ENCODE measurements at places on chromosomes 1 and 21. TPM values are rescaled to one million over a fixed set of nuclear protein-coding genes. Genes with fewer than 3 reads are reported as not detected.

The SHISAL2A gene
- total RNA-seq: not detected

The PPFIA4 gene
- 2.2 TPM for total RNA-seq

The PROX1 gene
- total RNA-seq: 6.1 TPM

The LRRIQ3 gene
- 2.2 TPM for total RNA-seq

- no peak overlapping the region for H3K4me3 ChIP-seq
- no peak overlapping the region for H3K27ac ChIP-seq
These were observed 34.5 kb downstream of the POFUT2 start for GRCh38 chr21:45253180-45253579.

DNA sequence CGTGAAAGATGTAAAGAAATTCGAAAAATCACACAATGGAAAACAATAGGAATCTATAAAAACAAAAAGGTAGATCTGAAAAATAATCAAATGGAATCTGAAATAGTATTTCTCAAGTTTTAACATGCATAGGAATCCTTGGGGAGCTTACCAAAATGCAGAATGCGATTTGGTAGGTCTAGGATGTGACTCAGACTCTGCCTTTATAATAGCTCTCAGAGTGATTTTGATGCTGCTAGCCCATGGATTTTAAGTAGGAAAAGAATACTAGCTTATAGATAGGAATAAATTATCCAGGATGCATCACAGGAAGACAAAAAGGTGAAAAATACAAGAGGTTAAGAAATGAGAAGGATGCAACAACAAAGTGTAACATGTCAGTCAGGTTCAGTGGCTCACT is 14.1 kb upstream of the RABGGTB start:
- no peak overlapping the region for H3K4me3 ChIP-seq
- no peak for DNase-seq
- no peaks in the 10 kb centered on the region for H3K27me3 ChIP-seq
- no peaks in the 10 kb centered on the region for H3K36me3 ChIP-seq

- H3K27ac ChIP-seq: no peak overlapping the region
- H3K4me1 ChIP-seq: no peaks in the 10 kb centered on the region
- no peaks in the 10 kb centered on the region for H3K27me3 ChIP-seq
These were observed 41.6 kb downstream of the PARP1 start for GRCh38 chr1:226366290-226366689.

DNA sequence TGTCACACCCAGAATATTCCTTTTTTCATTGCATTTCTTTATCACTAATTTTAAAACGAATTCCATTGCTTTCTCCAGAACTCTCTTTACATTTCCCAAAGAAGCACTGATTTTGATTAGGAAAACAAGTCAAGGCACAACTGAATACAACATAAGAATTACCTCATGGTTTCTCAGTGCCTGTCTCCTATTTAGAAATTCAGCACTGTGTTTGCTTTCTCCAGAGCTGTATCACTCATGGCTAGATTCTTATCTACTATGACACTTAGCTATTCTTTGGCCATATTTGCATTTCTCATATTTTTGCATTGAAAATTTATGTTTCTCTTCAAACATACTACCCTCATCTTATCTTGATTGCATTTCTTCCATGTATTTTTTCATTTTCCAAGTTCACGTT is 1402.0 kb downstream of the MRPL39 start:
- no peaks in the 10 kb centered on the region for H3K4me1 ChIP-seq
- H3K36me3 ChIP-seq: no peaks in the 10 kb centered on the region
- no peak overlapping the region for H3K4me3 ChIP-seq
- no peak for DNase-seq
- H3K27ac ChIP-seq: no peak overlapping the region

GRCh38 chr1:206658264-206658980 is 23.1 kb downstream of the DYRK3 start:
- peak; percentile 64 for DNase-seq
- H3K4me3 ChIP-seq: no peak overlapping the region
- no peaks in the 10 kb centered on the region for H3K36me3 ChIP-seq

GRCh38 chr1:155978325-155978972 is at the start of gene ARHGEF2:
ARHGEF2 (minus strand) TSS chr1:155978547; CDS start chr1:155978427, 120 bp downstream.
- peak; percentile 77 for DNase-seq
- H3K27me3 ChIP-seq: no peaks in the 10 kb centered on the region
- peak within 1 kb of the TSS; percentile 88 for H3K27ac ChIP-seq
- no peaks in the 10 kb centered on the region for H3K36me3 ChIP-seq

- no peaks in the 10 kb centered on the region for H3K36me3 ChIP-seq
- H3K27ac ChIP-seq: no peak overlapping the region
- H3K4me1 ChIP-seq: peaks cover 12% of the 10 kb centered on the region
- H3K4me3 ChIP-seq: no peak overlapping the region
These were observed 3.6 kb downstream of the SCNN1D start for GRCh38 chr1:1283821-1284220.

DNA sequence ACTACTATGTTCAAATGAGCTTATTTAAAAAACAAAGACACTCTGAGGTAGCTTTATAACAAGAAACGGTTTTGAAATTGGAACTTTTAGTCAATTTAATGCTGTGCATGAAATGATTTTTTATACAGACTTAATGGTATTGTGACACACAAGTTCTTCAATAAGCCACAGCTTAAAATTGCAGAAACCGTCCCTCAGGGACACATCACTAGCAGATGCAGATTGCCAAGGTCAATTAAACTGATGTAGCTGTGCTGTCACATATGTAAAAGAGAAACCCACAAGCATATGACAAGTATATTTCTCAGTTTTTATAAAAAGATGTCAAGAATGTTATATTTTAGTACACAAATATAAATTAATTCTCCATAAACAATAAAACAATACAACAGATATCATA is 366.9 kb downstream of the DPYD start:
- H3K36me3 ChIP-seq: peaks cover 11% of the 10 kb centered on the region
- no peak overlapping the region for H3K4me3 ChIP-seq
- no peak overlapping the region for H3K27ac ChIP-seq
- no peak for DNase-seq
- H3K4me1 ChIP-seq: no peaks in the 10 kb centered on the region

GRCh38 chr1:3799976-3800685 is 3.8 kb upstream of the LRRC47 start:
- no peak overlapping the region for H3K4me3 ChIP-seq
- H3K27me3 ChIP-seq: peaks cover 4% of the 10 kb centered on the region
- no peak overlapping the region for H3K27ac ChIP-seq
- no peaks in the 10 kb centered on the region for H3K36me3 ChIP-seq

GRCh38 chr1:211334986-211335385 is 8.4 kb downstream of the TRAF5 start:
- H3K4me3 ChIP-seq: no peak overlapping the region
- peaks cover 95% of the 10 kb centered on the region for H3K4me1 ChIP-seq
- no peak for DNase-seq

GRCh38 chr1:10494754-10495474 is 20.2 kb downstream of the PEX14 start:
- peak overlapping the region; percentile 36 for H3K4me3 ChIP-seq
- peak; percentile 88 for DNase-seq
- H3K27me3 ChIP-seq: no peaks in the 10 kb centered on the region
- H3K36me3 ChIP-seq: peaks cover 14% of the 10 kb centered on the region
- H3K4me1 ChIP-seq: peaks cover 21% of the 10 kb centered on the region

- H3K36me3 ChIP-seq: no peaks in the 10 kb centered on the region
- no peak overlapping the region for H3K4me3 ChIP-seq
- no peaks in the 10 kb centered on the region for H3K4me1 ChIP-seq
- H3K27me3 ChIP-seq: no peaks in the 10 kb centered on the region
These were observed 209.8 kb downstream of the DISC1 start for GRCh38 chr1:231836227-231836893.

DNA sequence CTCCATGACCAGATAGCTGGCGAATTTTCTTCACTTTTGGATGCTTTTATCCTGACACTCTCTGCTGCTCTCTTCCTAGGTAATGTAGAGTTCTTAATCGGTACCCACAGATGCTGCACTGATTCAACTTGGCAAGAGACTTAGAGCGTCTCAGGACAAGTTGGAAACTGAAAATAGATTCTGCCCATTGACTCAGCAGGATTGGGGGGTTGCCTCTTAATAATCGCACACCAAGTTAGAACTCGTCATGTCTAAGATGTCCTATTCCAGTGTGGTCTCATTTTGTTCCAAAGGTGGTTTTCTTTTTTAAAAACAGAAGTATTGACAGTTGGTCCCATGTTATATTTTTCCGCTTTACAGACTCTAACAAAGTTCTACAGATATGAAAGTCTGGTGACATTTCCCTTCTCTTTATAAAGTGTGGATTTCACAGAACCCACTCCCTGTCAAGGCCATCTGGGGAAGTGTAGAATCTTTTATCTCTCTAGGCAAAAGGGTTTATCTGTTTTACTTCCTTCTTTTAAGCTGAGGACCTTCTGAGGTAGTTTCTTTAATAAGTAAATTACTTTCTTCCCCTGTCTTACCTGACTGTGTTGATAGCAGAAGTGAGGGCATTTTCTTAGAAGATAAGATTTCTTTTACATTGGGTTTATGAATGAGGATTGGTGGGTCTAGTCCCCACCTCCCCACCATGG is 12.1 kb upstream of the DIPK1A start:
- H3K36me3 ChIP-seq: no peaks in the 10 kb centered on the region
- H3K27me3 ChIP-seq: no peaks in the 10 kb centered on the region
- peaks cover 8% of the 10 kb centered on the region for H3K4me1 ChIP-seq

DNA sequence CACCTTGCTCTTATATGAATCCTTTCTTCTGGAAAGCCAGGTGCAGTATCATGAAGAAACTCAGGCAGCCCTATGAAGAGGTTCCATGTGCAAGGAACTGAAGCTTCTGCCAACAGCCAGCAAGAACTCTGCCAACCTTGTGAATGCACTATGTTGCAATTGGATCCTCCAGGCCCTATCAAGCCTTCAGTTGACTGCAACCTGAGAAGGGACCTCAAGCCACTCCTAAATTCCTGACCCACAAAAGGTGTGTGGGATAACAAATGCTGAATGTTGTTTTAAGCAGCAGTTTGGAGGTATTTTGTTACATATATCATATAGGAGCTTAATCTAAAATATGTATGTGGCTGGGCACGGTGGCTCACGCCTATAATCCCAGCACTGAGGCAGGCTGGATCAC is 84.0 kb downstream of the RERE start:
- peak; percentile 58 for DNase-seq
- H3K27ac ChIP-seq: no peak overlapping the region
- H3K4me3 ChIP-seq: no peak overlapping the region
- no peaks in the 10 kb centered on the region for H3K4me1 ChIP-seq
- no peaks in the 10 kb centered on the region for H3K27me3 ChIP-seq

GRCh38 chr1:22889213-22889827 is 83.3 kb downstream of the LACTBL1 start:
- peak; percentile 64 for DNase-seq
- H3K4me1 ChIP-seq: no peaks in the 10 kb centered on the region
- H3K36me3 ChIP-seq: no peaks in the 10 kb centered on the region
- no peaks in the 10 kb centered on the region for H3K27me3 ChIP-seq

GRCh38 chr1:233019778-233020325 is 69.4 kb downstream of the NTPCR start:
- H3K4me3 ChIP-seq: no peak overlapping the region
- peak; percentile 56 for DNase-seq
- H3K27me3 ChIP-seq: no peaks in the 10 kb centered on the region
- no peaks in the 10 kb centered on the region for H3K36me3 ChIP-seq
- peaks cover 13% of the 10 kb centered on the region for H3K4me1 ChIP-seq

DNA sequence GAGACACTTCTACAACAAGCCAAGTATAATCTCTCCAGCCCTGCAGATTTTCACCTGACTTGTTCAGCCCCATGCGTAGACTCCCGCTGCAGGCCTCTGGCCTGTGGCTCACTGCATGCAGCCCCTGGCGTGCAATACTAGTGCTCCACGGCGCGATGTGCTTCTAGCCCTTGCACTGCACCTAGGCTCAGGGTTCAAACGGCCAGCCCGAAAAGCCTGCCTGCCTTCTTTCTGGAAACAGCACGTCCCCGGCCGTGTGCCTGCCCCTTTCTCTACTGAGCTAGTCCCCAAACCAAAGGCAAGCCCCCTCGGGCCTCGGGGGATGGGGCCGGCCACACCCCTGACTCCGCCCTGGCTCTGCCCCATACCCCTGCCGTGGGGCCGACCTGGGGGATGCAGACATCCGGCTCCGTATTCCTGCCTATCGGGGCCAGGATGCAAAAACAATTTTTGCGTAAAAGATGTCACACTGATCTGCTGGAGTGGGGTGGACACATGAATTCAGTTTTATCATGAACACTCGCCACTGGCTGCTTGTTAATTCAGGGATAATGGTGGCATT is 26.3 kb upstream of the TRAPPC10 start:
- no peak overlapping the region for H3K4me3 ChIP-seq
- H3K27me3 ChIP-seq: no peaks in the 10 kb centered on the region
- H3K4me1 ChIP-seq: no peaks in the 10 kb centered on the region
- DNase-seq: no peak

GRCh38 chr1:221858818-221859611 is 117.1 kb upstream of the DUSP10 start:
- H3K4me3 ChIP-seq: no peak overlapping the region
- H3K27ac ChIP-seq: no peak overlapping the region
- DNase-seq: no peak

DNA sequence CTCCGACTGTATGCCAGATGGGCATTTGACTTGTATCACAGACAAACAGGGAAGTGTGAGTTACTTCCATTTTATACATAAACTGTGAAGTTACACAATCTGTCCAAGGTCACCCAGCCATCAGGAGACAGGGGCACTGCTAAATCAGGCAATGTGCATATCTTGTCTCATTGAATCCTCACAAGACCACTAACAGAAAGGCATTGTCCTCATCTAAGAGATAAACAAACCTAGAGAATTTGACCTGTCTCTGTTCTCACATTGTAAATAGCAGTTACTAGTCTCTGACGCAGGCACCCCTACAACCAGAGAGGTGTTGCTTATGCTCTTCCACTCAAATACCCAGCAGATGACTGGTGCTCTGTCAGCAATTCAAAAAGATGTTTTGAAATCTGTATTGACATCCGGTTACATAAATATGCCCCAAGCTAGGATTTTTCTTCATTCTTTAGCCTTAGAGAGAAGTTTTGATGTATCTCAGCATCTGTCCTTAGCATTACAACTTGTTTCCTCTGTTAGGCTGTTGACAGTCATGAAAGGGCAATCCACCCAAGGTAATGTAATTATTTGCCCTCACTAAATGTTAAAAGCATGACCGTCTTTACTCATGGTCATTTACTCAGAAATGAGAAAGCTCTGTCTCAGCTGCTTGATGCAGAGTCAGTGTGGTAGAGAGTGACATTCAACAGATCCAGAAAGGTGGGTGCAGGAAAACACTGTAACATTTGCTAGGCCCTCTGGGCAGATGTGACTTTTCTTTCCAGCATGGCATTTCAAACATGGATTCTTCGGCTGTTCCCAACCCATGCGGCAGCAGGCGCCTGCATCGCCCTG is 51.9 kb upstream of the ZNF326 start:
- peak; percentile 18 for DNase-seq
- H3K27ac ChIP-seq: peak overlapping the region; percentile 18
- H3K27me3 ChIP-seq: no peaks in the 10 kb centered on the region
- H3K4me3 ChIP-seq: no peak overlapping the region

GRCh38 chr1:230270559-230271281 is 155.4 kb downstream of the PGBD5 start:
- no peak for DNase-seq
- H3K36me3 ChIP-seq: peaks cover 50% of the 10 kb centered on the region
- peak overlapping the region; percentile 16 for H3K27ac ChIP-seq
- no peaks in the 10 kb centered on the region for H3K27me3 ChIP-seq
